ENCODE measurements at places on chromosomes 2 and 18. TPM values are rescaled to one million over a fixed set of nuclear protein-coding genes. Genes with fewer than 3 reads are reported as not detected.

DNA sequence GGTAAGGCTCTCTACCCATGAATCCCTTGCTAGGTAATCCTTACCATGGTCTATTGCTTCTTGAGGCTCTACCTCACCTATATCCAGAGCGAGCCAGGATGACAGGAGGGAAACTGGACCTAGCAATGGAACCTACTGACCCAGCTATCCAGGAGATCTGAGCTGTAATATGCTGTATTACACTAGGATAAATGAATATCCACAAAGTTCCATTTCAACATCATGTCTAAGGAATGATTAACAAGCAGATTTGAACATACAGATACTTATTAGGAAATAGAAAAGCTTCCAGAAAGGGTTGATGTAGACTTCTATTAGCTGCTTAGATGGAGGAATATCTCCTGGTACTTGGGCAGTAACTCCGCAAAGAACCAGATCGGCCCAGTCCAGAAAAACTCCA lies 110.1 kb downstream of the BAZ2B start:
- DNase-seq, result no peak

- peak; percentile 29 for DNase-seq
These were observed 19.4 kb upstream of the ALPI start for GRCh38 chr2:232436381-232437194.

Gene MARCO
- 0.92 TPM for total RNA-seq

Gene PLCD4
- total RNA-seq, result 0.67 TPM

GRCh38 chr2:30776831-30777635 lies 30.2 kb downstream of the CAPN13 start:
- DNase-seq, result no peak

Gene COL5A2
- total RNA-seq, result 16.0 TPM

Gene VAMP8
- total RNA-seq, result 8.2 TPM

DNA sequence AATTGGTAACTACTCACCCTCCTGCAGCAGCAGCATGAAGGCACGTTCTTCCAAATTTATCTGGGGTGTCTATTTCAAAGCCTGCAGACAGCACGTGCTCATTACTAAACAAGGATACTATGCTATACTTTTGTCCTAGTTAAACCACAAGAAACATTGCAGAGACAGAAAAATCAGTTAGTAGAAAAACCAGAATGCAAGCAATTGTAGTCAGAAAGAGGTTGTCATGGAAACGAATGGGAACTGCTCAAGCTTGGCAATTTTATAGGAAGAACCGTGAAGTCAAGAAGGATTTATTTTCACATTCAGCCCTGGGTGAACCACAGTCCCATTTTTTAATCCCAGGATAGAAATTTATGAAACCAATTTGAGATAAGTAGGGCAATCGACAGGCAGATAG lies 162.2 kb upstream of the PGAP1 start:
- DNase-seq, result no peak

DNA sequence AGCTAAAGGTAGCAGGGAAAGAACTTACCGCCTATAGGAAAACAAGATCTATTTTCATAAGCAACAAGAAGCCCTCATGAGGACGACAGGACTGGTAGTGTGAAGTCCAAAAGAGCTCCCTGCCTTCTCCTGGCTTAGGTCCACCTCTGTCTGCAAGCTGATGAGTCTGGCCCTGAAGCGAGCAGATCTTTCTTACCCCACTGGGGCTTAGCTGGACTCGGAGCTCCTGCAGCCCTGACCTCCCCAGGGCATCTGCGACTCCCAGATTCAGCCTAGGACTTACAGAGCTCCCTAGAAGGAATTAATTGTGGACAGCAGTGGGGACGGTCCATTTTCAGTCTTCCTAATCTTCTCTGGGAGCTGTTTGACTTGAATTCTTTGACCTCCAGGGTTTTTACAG lies 53.7 kb downstream of the MCFD2 start:
- DNase-seq, result no peak

GRCh38 chr2:146079216-146079615 lies 1559.3 kb upstream of the ZEB2 start:
- no peak for DNase-seq

GRCh38 chr2:64591188-64591587 lies 62.5 kb downstream of the SERTAD2 start:
- no peak for DNase-seq

DNA sequence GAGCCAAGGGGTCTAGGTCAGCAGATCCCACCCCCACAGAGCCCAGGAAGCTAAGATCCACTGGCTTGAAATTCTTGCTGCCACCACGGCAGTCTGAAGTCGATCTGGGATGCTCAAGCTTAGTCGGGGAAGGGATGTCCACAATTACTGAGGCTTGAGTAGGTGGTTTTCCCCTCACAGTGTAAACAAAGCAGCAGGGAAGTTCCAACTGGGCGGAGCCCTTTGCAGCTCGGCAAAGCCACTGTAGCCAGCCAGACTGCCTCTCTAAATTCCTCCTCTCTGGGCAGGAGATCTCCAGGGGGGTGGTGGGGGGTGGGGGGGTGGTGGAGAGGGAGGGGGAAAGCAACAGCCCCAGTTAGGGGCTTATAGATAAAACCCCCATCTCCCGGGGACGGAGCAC lies 419.5 kb downstream of the NUP35 start:
- no peak for DNase-seq
